ENCODE measurements at places on chromosomes 12 and 14.

DNA sequence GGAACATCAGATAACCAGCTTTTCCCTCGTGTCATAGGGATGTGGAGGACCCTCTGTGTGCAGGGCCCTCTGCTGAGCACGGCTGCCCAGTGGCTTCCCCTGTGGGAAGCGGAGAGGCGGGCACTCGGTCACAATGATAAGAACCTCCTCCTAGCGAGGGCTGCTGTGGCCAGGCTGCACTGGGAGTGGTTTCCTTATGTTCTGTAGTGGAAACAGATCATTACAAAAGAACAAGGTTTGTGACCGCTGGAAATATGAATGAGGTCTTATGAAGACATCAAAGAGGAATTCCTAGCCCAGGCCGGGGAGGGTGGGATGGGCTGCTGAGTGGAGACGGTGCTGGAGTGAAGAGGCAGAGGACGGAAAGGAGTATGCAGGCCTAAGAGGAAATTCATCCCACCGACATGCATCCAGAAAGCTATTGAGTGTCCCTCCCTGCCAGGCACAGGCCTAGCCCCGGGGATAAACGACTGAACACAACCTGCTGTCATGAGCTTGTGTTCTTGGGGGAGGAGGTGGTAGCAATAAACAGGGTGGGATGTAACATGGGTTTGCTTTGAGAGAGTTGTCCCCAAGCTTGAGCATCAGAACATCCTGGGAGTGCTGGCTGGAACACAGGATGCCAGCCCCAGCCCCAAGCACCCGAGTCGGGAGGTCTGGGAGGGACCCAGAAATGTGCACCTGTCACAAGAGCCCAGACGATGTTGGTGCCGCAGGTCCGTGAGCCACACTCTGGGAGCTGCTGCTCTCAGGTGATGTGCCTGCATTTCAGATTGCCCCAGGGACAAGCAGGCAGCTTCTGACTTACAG, 37.5 kb downstream of the FZD10 start:
- DNase-seq = no peak

DNA sequence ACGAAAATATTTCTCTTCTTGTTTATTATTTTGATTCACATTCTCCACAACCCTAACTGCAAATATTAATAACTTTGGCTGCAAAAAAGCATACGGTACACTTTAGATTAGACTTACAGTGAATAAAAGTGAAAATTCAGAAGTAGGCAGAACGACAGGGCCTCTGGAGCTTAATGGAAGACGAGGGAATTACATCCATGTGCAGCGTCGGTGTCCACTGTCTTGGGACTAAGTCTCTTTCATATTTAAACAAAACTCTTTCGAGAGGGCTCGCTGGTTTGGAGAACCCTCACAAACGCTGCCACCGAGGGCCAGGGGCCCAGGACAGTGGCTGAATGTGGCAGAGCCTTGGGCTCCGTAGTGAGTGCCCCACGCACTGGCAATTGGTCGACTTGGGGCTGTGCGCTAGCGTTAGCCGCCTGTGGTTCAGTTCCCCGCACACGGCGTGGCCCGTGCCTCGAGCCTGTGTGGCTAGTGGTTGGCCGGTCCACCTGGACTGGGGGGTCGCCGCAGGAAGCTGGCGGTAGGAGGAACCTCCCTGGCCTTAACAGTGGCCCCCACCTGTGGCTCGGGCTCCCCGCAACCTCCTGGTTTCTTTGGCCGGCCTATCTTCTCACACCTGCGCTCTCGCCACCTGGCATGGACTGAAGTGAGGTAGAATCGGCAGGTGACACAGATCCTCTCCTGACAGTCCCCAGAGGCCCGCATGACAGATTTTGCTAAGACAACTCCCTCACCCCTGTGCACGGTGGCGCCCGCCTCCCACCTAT, 739 bp upstream of the PAX9 start:
- no peak for DNase-seq

DNA sequence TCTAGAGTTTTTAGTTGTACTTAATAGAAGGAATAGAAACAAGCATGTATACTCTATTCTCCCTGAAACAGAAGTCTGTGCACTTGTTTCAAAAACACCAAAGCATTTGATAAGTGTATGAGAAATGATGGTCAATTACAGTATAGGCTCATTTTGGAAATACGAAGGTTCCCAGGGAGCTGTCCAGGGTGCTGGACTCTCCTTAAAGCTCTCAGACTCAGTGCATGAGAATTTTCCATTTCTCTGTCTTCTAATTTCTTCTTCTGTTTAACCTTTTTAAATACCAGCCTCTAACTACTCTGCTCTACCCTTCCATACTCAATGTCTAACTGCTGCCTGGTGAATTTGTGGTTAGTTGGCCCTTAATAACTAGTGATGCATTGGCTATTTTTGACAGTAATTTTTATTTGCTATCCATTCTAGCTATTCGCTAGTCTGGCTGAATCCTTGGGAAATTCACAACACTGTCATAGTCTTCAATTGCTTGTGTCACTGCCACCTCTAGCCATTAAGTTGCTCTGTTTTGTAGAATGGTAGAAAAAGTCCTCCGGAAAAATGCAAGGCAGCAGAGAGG, 229.2 kb downstream of the NRXN3 start:
- DNase-seq = no peak

DNA sequence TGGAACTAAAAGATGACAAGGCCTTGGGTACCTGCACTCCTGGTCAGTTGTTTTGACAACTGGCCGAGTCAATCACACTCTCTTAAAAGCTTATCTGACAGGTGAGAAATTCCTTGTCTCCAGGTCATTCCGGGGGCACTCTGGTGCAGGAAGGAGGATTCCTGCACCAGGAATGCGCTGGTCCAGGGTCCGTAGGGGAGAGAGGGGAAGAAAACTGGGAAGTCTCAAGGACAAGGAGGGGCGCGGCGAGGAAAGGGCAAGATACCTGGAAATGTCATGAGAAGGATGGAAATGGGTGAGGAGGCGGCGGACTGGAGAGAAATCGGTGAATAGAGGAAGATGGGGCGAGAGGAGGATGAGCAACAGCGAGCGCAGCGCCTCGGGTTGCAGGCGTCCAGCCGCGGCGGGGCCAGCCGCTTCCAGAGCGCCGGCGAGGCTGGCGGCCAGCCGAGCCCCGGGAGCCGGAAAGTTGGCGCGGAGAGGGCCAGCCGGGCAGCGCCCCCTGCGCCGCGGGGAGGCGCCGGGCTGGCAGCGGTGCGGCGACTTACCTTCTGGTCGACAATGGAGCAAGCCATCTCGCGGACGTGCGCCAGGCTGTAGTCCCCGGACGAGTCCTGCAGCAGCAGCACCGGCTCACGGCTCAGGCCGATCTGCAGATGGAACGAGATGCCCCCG, 809 bp downstream of the PRKD1 start:
- DNase-seq = no peak

- DNase-seq = no peak
These were observed 7.6 kb upstream of the BRMS1L start for GRCh38 chr14:35818346-35819115.

- no peak for DNase-seq
These were observed 1.4 kb upstream of the GSC start for GRCh38 chr14:94771158-94771905.

DNA sequence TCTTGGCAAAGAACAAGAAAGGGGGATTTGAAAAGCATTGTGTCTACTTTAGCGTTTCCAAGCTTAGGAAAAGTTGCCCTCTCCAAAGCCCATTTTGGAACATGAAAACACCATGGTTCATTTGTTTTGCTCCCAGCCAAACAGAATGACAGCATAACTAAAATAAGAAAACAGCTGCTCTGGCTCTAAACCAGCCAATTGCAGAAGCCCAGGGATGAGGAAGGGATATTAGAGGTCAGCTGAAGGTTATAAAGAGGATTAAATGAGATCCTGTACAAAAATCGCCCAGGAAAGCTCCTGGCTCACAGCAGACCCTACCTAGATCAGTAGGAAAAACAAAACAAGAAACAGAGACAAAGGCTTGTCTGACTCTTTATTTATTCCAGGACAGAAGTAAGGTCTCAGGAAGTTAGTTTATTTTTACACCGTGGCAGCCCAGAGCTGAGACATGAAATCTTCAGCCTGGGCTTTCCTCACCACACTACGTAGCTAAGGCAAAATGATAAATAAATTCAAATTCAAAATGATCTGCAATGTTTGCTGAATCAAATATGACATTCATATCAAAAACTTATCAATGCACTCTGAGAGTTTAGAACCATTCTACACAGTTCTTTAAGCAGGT, 25.9 kb downstream of the SPX start:
- DNase-seq = no peak

GRCh38 chr12:67541625-67541991, 106.9 kb upstream of the DYRK2 start:
- no peak for DNase-seq

Measured in CD8-positive, alpha-beta memory T cell (primary cell).